Stimulated activated CD4-positive, alpha-beta T cell treated with anti-CD3 and anti-CD28 coated beads, Interleukin-12 subunit alpha, Interleukin-12 subunit beta, amount 100 ng/mL, for 4 hours (primary cell): ENCODE measurements at places on chromosomes 11 and 22.

GRCh38 chr22:42281706-42282251, 11.3 kb upstream of the TCF20 start:
- no peak for DNase-seq

GRCh38 chr11:429391-429790, 12.4 kb downstream of the ANO9 start:
- DNase-seq: no peak

GRCh38 chr11:65857500-65857852, 504 bp downstream of the CFL1 start:
- DNase-seq: no peak

GRCh38 chr11:2942447-2942846, 13.2 kb upstream of the PHLDA2 start:
- no peak for DNase-seq

- no peak for DNase-seq
Measured at GRCh38 chr11:64371201-64371600, 12.2 kb downstream of the RPS6KA4 start.

DNA sequence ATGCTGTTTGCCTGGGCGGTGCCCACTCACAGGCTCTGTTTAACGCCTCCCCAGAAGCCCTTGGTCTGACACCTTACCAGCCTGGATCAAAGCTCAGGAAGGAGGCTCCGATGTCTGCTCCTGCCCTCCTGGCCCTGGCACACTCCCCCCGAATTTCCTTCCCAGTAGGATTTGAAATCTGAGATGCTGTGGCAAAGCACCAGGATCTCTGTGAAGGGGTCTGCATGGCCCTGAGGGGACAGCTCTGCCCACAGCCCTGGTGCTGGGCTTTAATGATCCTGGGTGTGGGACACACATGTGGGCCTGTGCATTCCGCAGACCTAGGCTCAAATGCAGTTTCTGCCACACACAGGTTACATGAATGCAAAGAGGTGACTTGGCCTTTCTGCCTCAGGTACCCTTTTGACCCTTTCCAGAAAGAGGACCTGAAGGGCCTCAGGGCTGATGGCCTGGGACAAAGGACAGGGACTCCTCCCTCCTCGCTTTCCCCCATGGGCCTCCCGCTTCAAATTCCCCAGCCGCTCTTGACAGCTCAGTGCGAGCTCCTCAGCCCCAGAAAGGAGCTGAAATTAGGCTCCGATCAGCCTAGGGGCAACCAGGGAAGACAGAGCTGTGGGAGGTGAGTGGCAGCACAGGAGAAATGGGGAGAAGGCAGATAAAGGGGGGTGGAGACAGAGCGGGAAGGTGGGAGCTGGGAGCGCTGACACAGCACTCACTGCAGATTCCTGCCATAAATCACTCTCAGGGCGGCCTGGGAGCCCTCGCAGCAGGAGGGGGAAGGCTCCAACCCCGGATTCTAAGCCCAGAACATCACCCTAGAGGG, 41.3 kb downstream of the TRIM29 start:
- no peak for DNase-seq

- no peak for DNase-seq
Measured at GRCh38 chr11:130198964-130199363, 39.4 kb downstream of the ST14 start.

GRCh38 chr11:111419641-111420327, 40.7 kb upstream of the POU2AF1 start:
- no peak for DNase-seq

GRCh38 chr22:44889255-44889878, 120.4 kb downstream of the PHF21B start:
- no peak for DNase-seq

DNA sequence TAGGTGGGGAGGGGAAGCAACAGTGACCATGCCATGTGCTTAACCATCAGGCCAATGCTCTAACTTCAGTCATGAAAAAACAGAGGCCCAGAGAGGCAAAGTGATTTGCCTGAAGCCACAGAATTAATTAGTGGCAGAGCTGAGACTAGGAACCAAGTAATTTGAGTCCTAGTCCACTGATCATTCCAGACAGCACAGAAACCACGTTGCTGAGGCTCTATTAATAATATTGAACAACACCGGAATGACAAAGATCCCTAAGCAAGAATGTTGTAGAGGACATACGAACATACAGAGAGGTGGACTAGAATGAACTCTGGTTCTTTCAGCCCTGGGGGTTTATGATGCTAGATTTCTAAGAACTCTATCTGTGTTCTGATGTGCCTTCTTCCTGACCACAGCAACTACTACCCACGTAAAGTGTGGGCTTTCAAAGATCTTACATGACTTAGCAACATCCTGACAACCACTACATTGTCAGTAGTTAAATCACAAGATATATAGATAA, 92.3 kb downstream of the GAB2 start:
- DNase-seq: no peak

DNA sequence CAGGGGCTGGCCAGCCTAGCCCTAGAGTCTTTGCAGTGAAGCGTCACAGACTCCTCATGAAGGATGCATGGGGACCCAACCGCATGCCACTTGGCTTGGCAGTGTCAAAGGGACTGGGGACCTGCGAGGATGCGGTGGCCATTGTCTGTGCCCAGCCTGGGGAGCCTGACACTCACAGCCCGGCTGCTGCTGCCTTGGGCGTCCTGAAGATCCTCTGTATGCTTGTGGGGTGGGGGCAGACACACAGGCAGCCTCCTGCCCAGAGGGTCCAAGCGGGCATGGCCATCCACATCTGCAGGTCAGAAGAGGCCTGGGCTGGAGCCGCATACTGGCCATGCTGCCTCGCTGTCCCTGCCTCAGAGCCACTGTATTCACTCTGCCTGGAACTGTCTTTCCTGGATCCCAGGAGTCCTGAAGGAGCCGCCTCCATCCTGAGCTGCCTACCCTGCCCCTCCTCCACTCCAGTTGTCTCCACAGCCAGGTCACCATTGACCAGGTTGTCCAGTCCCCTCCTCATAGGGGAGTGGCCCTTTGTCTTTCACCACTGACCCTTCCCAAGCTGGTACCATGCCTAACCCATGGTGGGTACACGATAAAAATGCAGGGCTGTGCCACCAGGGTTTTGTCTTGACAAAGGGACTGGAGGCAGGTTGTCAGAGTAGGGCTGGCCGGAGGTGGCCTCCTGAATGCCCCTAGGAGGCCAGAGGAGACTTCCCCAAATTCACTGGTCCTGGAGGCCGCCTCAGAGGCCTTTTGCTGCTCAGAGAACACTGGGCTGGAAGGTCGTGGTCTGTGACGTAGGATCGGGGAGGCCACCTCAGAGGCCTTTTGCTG, 107.0 kb downstream of the KCNQ1OT1 start:
- no peak for DNase-seq

- DNase-seq: no peak
Measured at GRCh38 chr11:119483341-119483880, 60.4 kb upstream of the THY1 start.

- no peak for DNase-seq
Measured at GRCh38 chr11:30511408-30511807, 74.7 kb downstream of the MPPED2 start.

DNA sequence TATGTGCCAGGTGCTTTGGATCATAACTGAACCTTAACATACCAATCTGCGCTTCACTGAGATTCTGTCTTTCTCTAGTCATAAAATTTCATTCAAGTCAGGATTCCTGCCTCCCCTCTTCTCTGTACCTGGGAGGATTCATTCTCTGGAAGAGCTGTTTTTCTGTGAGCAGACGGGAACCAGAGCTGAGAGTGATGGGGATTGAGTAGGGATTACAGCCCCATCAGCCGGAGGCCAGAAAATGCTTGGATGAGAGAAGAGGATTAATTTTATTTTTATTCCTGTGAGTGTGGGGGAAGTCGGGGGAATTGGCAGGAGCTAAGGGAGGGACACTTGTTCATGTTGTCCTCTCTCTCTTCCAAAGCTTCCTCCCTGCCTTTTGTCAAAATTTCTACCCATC, 4.7 kb downstream of the STX3 start:
- no peak for DNase-seq

- no peak for DNase-seq
Measured at GRCh38 chr11:64566915-64567891, 23.8 kb upstream of the SLC22A12 start.

DNA sequence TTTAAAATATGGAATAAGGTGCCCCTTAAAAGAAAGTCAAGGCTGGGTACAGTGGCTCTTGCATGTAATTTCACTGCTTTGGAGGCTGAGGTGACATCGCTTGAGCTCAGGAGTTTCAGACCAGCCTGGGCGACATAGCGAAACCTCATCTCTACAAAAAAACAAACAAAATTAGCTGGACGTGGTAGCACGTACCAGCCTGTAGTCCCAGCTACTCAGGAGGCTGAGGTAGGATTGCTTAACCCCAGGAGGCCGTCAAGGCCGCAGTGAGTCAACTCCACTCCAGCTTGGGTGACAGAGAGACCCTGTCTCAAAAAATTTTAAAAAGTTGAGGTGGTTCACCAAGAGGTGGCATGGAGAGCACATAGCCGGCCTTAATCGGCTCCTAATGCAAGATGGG, 17.7 kb upstream of the ADORA2A start:
- no peak for DNase-seq

DNA sequence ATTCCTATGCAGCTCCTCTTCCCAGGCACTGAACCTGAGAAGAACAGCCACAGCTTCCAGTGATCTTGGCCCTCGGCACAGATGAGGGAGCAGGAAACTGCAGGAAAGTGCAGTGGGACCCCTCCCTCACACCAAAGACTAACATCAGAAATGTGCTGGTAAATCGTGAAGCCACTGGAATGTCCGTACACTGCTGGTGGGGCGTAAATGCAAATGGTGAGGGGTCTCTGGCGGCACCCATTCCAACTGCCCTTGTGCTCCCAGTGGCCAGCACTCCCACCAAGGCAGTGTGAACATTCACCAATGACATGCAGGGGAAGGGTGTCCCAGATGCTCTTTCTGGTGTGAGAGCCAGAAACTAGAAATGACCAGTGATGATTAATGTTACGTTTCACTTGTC, 574.0 kb downstream of the BRD1 start:
- no peak for DNase-seq

DNA sequence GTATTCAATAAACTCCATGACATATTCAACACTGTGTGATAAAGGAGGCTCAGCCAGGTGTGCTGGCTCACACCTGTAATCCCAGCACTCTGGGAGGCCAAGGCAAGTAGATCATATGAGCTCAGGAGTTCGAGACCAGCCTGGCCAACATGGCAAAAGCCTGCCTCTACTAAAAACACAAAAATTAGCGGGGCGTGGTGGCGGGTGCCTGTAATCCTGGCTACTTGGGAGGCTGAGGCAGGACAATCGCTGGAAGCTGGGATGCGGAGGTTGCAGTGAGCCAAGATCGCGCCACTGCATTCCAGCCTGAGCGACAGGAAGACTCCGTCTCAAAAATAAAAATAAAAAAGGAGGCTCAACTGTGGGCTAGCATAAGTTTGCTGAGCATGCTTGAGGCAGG, 4.1 kb upstream of the SLC25A18 start:
- DNase-seq: no peak

DNA sequence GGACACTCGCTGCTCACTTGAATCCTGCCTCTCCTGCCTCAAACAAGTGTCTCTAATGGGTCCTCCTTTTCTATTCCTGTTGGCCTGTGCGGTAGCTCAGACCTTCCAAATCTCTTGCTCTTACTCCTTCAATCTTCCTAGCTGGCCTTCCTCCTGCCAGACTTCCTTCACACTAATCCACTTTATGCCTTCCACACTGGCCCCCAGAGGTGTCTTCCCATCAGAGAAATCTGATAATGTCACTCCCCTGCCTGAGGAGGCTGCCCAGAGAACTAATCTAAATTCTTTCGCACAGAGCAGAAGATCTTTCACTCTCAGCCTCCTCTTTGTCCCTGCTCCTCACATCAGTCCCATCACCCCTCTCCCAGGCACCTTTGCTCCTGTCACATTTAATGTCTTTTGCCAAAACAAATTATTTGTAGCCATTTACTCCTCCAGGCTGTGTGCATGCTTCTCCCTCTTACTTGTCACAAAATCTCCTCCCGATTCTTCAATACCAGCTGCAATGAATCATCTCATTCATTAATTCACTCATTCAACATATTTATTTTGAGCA, 175.7 kb downstream of the MAML2 start:
- DNase-seq: no peak
